ENCODE measurements at places on chromosomes 13 and 19.

- peak; percentile 27 for DNase-seq
Observed at GRCh38 chr19:4524808-4525562, 6.7 kb upstream of the PLIN4 start.

GRCh38 chr13:38888309-38888708 lies 102.3 kb downstream of the STOML3 start:
- no peak for DNase-seq

DNA sequence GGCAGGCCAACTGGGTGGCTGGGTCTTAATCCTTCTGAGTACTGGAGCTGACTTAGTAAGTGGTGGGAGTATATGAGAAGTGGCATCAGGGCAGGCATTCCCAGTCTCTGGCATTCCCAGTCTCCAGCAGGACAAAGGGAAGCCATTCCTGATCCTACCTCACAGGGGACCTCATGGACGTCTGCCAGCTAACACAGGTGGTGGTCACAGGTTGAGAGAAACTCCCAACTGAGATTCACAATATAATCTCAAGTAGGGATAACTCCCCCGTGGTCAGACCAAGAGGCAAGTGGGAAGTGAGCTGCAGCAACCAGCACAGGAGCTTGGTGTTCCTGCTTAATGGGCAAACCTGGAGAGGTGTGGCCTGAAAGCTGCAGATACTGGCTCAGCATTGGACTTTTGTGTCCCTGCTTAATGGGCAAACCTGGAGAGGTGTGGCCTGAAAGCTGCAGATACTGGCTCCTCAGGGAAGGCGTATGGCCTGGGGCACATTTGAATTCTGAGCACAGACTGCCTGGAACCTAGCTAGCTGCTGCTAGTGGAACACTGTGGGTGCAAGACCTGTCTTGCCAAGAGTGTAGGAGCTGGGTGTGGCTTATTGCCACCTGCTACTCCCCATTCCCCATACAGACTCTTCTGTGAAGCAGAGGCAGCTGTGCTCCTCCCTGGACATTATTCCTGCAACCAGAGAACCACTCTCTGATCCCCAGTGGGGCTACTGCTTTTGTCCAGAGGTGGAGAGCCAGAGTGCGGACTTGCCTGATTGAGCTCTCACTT lies 25.9 kb upstream of the OR10H2 start:
- no peak for DNase-seq

GRCh38 chr19:7251494-7251893 lies 42.7 kb downstream of the INSR start:
- no peak for DNase-seq

- no peak for DNase-seq
Observed at GRCh38 chr13:76852986-76853385, 33.2 kb downstream of the KCTD12 start.

GRCh38 chr13:70183041-70183440 lies 74.8 kb upstream of the KLHL1 start:
- DNase-seq = no peak

DNA sequence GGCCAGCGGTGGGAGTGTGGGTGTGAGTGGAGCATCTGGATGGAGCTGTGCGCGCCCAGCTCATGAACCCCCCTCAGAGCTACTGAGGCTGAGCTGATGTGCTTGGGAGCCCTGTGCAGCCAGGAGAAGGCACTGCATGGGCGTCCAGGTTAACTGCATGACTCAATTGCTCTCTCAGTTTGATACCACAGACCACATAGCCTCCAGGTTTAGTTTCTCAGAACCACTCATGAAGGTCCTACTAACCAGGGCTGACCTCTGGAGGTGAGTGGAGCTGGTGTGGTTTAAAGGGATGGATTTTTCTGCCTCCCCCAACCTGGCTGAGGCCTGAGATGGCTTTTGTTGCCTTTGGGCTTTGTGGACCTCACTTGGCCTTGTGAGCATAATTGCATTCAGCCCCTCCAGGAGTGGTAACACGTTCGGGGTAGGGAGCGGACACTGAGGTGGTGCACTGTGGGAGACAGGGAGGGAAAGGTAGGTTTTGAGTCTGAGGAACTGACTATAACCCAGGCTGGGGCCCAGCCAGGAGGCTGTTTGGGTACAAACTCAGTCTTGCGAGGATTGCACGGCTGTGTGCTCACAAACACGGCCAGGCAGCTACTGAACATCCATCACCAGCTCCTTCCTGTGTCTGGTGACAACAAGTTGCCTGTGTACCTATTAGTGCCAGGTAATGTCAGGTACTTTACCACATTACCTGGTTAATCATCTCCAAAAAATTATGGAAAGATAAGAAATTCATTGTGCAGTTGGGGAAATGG lies 97.5 kb downstream of the RGCC start:
- no peak for DNase-seq

GRCh38 chr13:37493775-37494174 lies 104.8 kb downstream of the POSTN start:
- DNase-seq = no peak

- peak; percentile 45 for DNase-seq
Observed at GRCh38 chr19:39506944-39507714, 7.8 kb upstream of the SELENOV start.

- no peak for DNase-seq
Observed at GRCh38 chr19:2716722-2717637, 4.2 kb downstream of the DIRAS1 start.

DNA sequence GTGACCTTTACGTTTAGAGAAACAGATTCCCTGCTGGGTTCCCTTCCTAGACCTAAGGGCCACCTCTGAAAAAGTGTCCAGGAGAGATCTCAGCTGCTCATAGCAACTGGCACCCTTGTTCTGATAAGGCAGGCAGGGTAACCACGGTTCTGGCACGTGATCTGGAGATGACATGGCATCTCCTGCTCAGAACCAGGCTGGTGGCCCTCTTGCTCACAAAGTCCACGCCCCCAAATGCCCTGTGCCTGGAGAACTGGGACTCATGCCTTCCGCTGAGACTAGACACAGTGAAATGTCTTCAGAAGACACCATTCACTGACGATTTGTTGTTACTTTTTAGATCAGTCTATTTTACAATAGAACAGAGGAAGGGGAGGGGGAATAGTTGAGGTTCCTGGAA lies 174.1 kb downstream of the ZNF536 start:
- no peak for DNase-seq
